ENCODE measurements at places on chromosomes 7 and 10. TPM values are rescaled to one million over a fixed set of nuclear protein-coding genes. Genes with fewer than 3 reads are reported as not detected.

- peak; percentile 51 for DNase-seq
These were observed 2.5 kb downstream of the TMEM178B start for GRCh38 chr7:141076377-141076776.

The POM121C gene
- total RNA-seq, result 58.3 TPM

DNA sequence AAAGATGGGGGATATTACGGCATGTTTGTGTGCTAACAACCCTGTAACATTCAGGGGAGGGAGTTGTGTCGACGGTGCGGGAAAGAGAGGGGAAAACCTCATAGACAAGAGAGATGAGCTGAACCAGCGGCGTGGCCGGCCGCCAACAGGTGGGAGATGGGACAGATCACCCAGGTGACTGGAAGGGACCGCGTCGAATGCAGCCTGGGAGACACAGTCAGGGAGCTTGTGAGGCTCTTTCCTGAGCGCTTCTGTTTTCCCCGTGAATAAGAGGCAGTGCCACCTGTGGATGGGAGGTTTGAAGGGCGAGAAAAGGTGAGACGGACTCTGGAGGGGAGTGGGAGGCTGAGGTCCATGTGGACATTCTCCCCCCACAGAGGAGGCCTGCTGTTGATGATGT is 9.9 kb upstream of the PRKAG2 start:
- DNase-seq, result no peak

The CCM2 gene
- total RNA-seq, result 17.2 TPM

The AGFG2 gene
- total RNA-seq, result 16.4 TPM

Measured in stomach (tissue), 19 donors.